ENCODE measurements at places on chromosomes 16 and 17. TPM values are rescaled to one million over a fixed set of nuclear protein-coding genes. Genes with fewer than 3 reads are reported as not detected.
A peak's percentile ranks its signal among the peaks of the same experiment; 100 is the strongest.

DNA sequence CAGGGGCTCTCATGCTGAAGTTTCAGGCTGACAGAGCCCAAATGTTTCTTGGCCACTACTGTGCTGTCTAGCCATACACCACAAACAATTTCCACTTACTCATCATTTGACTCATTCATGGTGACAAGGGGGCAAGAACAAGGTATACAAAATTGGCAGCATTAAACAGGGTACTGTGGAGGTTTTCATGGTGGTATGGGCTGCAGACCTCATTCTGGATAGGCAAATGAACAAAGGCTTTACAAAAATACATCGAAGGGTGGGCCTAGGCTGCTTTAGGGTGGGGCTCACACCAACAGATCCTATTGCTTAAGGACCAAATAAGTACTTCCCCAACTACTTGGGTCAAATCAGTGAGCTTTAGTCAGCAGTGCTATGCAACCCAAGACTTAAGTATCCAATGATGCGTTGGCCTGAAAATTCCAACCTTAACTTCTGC lies 53.0 kb downstream of the N4BP1 start:
- no peak for DNase-seq

DNA sequence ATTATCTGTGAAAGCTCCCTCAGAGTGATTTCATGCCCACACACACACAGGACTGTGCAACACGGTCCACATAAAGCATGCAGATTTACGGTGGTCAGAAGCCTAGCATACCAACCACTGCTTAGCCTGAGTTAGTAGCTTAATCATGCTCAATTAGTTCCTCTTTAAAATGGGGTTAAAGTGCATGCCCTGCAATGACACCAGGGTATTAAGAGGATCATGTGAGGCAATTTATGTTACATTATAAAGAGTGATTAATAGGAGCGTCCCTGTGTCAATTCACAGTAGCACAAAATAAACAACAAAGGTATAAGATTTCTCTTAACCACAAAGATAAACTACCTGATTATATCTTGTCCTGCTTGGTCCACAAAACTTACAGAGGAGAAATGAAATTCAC lies 39.8 kb downstream of the C17orf67 start:
- DNase-seq = no peak

GRCh38 chr17:42312285-42313130 lies 24.2 kb downstream of the STAT5A start:
- peak; percentile 88 for DNase-seq

GRCh38 chr17:34756637-34757021 lies 177.2 kb downstream of the TMEM132E start:
- no peak for DNase-seq

DNA sequence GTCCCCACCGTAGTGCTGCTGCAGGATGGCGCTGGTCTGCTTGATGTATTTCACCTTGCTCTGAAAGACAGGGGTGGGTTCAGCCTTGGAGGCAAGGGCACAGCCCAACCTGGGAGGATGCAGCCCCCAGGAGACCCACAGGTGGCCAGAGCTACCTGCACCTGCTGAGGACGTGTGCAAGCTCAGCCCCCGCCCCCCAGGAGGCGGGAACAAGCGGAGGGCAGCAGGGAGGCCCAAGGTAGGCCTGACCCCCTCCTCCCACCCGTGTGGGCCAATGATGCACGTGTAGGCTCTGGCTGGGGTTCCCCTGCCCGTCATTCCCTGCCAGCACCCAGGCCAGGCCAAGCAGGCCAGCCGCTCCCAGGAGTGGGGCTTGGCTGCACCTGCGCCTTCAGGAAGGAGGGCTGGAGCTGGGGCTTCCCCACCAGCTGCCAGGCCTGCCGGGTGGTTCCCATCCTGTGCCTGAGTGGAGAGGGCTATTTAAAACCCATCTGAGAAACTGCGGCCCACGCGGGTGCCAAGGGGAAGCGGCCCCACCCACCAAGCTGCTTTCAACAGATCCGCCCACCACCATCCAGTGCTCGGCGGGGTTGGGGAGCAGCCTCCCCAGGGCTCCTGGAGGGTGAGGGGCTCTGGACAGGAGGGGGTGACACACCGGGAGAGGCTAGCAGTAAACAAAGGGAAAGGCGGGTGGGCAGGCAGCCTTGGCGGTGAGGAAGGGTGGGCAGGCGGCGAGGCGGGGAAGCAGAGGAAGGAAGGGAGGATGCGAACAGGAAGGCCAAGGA lies 3.8 kb downstream of the NTHL1 start:
- DNase-seq = no peak

Gene C17orf107
- total RNA-seq = 4.1 TPM

Gene OR2C1
- not detected for total RNA-seq
